ENCODE measurements at places on chromosomes 4 and X.

- DNase-seq, result no peak
These were observed 727.4 kb downstream of the FAM133A start for GRCh38 chrX:94401426-94401825.

DNA sequence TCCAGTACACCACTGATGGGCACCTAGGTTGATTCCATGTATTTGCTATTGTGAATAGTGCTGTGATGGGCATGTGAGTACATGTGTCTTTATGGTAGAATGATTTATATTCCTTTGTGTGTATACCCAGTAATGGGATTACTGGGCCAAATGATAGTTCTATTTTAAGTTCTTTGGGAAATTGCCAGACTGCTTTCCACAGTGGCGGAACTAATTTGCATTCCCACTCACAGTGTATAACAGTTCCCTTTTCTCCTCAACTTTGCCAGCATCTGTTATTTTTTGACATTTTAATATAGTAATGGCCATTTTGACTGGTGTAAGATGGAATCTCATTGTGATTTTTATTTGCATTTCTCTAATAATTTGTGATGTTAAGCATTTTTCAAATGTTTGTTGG is 25.9 kb downstream of the CC2D2A start:
- DNase-seq, result no peak

DNA sequence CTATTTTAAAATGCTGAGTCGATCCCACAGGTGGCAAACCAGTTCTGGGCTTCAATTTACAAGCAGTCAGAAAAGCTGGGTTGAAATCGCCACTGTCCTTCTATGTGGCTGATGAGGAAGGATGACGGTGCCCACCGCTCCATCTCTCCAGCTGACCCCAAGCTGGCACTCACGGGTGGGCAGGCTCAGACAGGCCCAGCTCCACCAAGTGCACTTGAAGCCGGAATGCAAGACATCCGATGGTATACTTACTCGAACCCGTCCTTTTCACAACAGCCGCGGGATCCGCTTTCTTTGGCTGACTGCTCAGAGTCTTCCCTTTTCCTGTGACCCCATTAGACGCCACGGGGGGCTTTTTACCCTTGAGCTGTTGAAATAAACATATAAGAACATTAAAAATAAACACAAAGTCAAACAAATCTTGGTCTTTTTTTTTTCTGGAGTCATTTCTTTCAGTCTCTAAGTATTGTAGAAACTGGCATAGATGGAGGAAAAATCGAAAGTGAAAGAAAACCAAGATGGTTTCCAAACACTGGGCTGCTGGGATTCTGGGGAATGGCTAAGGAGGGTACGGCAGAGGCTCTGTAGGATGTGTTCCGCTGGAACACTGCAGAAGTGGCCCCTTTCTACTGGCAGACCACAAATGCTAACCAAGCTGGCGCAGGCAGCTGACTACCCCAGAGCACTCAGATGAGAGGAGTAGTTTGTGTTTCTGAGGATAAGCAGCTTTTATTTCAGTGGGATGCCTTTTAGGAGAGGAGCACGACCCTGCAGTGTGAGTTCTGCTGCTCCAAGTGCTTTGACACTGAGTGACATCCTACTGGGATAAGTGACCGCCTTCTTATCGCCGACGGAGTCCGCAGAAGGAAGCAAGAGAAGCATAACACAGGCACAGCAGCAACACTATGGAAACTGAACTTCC is 160.9 kb downstream of the AFAP1 start:
- no peak for DNase-seq

DNA sequence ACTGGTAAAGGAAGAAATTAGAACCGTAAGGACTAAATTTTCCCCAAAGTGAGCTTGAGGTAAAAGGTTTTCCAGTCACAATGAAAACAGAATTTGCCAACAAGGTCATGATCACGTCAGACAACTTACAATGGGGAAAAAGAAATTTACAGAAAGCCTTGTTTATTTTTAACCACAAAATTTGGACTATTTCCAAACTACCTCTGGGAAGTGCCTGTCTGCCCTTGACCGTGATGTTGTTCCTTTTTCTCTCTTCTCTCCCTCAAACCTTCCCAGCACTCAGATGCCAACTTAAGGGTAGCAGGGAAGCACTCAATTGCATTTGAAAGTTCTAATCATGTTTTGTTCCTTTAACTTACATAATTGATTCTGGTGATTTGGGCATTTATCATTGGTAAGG is 32.5 kb downstream of the MEPE start:
- no peak for DNase-seq

- DNase-seq, result no peak
These were observed 41.7 kb downstream of the RFC1 start for GRCh38 chr4:39324446-39324845.

- no peak for DNase-seq
These were observed 15.6 kb downstream of the ATP2B3 start for GRCh38 chrX:153533091-153533490.

- DNase-seq, result no peak
These were observed 82.3 kb downstream of the NEK1 start for GRCh38 chr4:169530048-169530447.

- no peak for DNase-seq
These were observed 6.7 kb downstream of the GPR34 start for GRCh38 chrX:41695426-41695825.

GRCh38 chr4:142776026-142776425 is 70.1 kb downstream of the INPP4B start:
- DNase-seq, result no peak

DNA sequence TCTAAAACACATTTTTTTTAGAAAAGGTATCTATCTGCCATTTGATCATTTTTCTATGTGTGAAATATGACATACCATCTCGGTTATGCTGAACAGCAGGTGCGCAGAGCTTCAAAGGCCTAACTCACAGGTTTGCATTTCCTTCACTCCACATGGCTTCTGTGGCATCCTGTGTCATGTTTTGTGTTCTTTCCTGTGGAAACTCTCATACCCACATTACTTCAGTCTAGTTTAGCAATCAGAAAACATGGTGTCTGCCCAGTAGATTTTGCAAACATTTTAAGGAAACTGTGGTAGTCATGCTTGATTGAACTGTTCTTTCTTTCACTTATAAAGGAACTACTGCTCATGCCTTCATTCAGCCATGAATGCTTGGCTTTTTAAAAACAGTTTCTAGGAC is 11.3 kb upstream of the ARAP2 start:
- peak; percentile 84 for DNase-seq

GRCh38 chr4:163350672-163351071 is 7.0 kb downstream of the NPY5R start:
- no peak for DNase-seq

DNA sequence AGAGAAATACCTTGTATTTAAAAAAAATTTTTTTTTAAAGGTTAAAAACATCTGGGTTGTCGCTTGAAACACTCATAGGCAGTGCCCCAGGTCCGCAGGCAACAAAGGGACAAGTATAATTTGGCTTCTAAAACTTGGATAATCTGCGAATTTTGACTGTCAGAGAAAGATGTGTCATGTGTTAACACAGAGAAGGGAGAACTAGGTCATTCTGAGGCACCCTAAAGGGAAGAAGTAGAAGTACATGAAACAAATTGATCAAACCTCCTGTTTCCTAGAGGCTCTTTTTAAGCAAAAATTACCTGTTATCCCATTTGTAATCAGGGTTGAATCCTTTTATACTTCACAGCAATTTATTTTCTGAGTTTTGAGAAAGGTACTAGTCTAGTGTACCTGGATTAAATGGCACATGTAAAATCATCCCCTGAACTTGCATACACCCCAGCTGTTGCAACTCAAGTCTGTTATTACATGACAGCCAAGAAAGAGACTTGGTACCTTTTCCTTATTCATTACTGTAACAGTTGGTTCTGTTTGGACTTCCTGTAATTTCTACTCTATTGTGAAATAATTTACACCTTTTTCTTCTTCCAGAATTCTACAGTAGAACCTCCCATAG is 1.7 kb downstream of the SRD5A3 start:
- DNase-seq, result no peak

- no peak for DNase-seq
These were observed 44.4 kb downstream of the KIAA0232 start for GRCh38 chr4:6826781-6827508.

DNA sequence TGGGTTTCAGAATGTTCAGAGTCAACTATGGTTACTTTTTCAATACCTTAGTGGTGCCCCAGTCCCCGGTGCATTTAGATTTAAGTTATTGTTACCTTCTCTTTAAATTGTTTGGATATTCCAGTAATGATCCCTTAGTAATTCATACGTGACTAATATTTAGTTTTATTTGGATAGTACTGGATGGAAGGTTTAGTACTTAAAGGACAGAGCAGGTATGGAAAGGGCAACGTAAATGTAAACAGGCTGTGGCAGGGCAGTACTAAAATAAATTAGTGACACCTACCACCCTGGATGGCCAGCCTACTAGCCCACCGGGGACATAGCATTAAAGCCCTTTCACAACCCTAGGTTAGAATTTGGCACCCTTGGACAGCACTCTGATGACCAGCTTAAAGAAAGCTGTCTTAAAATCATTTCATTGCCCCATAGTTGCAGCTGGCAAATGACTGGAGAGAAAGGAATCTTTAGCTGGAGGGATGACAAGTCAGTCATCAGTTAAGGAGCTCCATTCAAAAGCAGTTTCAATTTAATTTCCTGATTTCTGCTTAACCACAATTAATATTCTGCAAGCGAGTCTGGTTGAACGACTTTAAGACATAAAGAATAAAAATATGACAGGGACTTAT is 16.4 kb downstream of the PLP1 start:
- DNase-seq, result no peak

DNA sequence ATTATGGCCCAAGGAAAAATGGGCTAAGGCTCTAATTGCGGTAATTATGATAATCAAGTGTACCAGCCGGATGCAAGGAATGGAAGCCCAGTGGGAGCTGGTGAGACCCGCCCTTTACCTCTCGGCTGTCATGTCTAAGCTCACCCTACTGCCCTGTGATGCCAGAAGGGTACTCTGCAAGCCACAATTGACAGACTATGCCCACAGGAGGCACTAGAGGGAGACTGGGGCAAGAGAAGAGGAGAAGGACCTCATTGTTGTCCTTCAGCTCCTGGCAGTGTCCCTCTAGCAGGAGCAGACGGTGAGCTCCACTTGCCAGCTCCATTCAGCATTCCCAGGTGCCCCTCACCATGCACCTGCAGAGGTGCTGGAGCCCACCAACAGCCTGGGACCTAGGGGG is 141.8 kb downstream of the SMIM20 start:
- DNase-seq, result no peak
